Aortic smooth muscle cell (primary cell): ENCODE measurements at places on chromosomes 3 and 15. TPM values are rescaled to one million over a fixed set of nuclear protein-coding genes. Genes with fewer than 3 reads are reported as not detected.

INKA1 gene
- total RNA-seq, result 8.7 and 20.5 TPM in 2 replicates

TTLL13 gene
- total RNA-seq, result under 0.01 and 0.12 TPM in 2 replicates

IMPG2 gene
- total RNA-seq, result 0.44 and 0.53 TPM in 2 replicates

PCBP4 gene
- 36.2 and 41.3 TPM in 2 replicates for total RNA-seq

KBTBD13 gene
- not detected in 2 replicates for total RNA-seq

SKOR1 gene
- under 0.01 and 0.19 TPM in 2 replicates for total RNA-seq

MAGEL2 gene
- total RNA-seq, result 0.06 TPM in 1 of 2 replicates, not detected in the other

CDC25A gene
- total RNA-seq, result 3.9 and 7.7 TPM in 2 replicates

HMG20A gene
- total RNA-seq, result 19.9 and 24.6 TPM in 2 replicates

SACM1L gene
- total RNA-seq, result 33.0 and 39.4 TPM in 2 replicates

C3orf70 gene
- 0.99 and 2.0 TPM in 2 replicates for total RNA-seq

ARRDC4 gene
- 4.4 and 5.2 TPM in 2 replicates for total RNA-seq

ZNF80 gene
- 0.06 TPM in 1 of 2 replicates, not detected in the other for total RNA-seq
